ENCODE measurements at places on chromosomes 7 and 10.

- no peak for DNase-seq
Observed at GRCh38 chr7:110943701-110944345, 147.1 kb upstream of the LRRN3 start.

DNA sequence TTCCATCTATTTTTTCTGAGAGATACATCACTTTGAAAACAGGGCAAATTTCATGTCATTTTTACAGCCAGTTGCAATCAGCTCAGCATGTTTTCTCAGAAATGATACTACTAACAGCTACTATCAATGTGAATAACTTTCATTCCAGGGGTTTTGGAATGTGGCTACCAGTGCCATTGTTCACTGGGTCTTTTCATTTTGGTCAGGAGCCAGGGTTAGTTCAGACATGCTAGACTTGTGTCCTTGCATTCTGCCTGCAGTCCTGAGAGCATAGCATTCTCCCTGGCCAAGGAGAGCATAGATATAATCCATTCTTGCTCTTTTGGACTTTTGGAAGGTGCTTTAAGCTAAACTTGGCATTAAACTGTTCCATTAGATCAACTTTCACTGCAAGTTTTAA is 160.9 kb upstream of the NEBL start:
- DNase-seq, result no peak

DNA sequence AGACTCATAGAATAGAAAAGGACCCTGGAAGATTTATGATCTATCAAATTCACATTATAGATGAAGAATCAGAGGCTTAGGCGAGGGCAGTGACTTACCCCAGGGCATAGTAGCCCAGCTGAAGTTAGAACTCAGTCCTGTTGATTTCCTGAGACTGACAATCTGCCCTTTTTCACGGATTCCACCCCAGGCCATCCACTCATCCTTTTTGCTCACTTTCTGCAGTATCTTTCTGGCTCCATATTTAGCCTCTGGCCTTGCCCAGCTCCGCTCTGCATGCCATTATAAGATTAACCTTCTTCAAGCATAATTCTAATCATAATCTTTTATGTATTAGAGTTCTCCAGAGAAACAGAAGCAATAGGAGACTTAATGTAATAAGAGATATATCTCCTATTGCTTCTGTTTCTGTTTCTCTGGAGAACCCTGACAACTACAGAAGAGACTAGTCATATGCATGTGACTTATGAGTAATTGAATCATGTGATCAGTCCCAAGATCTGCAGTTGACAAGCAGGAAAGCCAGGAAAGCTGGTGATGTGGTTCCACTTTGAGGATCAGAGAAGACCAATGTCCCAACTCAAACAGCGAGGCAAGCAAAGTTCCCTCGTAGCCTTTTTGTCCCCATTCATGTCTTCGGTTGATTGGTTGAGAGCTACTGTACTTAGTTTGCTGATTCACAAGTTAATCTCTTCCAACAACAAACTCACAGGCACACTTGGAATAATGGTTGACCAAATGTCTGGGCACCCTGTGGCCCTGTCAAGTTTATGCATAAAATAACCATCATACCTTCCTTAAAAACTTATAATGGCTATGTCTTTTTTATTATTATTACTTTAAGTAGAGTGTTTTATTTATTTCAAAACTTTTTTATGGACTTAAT is 412.1 kb downstream of the SUGCT start:
- no peak for DNase-seq

DNA sequence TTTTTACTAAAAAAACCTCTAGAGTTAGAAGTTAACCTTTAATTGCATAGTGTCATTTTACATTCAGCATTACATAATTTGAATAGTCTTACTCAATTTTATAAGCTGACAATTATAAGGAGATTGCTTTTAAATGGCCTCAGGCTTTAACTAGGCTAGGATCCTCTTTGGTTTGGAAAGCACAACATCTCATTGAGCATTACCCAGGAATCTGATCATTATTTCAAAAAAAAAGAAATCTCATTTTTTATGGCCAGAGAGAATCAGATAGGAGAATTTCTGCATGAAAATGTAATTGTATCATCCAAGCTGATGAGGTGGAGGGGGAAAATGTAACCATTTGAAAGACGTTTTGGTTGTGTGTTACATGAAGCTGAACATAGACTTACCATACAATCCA is 324.9 kb upstream of the POT1 start:
- no peak for DNase-seq

DNA sequence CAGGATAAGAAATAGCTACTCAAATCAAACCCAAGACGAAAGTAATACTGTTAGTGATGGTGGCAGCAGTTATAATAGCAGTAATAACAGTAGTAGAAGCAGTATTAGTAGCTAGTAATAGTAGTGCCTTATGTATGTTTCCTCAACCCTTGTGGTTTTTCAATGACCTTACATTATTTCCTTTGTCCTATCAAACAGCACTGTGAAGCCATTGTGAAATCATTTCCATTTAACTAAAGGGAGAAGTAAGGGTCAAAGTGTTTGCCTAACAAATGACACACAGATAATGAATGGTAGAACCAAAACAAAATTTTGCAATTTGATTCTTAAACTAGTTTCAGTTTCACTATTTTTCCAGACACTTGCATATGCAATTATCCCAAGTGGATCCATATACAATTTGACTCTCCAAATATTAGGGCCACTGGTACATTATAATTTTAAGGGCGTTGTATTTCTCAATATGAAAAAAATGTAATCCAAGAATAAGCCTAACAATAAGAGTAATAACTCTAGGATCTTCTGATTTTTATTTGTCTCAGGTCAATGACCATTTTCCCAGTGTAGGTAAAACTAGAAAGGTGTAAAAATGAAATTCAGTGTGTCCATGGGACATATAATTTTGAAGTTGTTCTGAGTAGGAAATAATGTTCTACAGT is 33.7 kb upstream of the TMEM26 start:
- no peak for DNase-seq

- no peak for DNase-seq
Observed at GRCh38 chr7:134044682-134045081, 82.5 kb upstream of the LRGUK start.

GRCh38 chr7:47383072-47383471 is 198.8 kb downstream of the TNS3 start:
- DNase-seq, result no peak

DNA sequence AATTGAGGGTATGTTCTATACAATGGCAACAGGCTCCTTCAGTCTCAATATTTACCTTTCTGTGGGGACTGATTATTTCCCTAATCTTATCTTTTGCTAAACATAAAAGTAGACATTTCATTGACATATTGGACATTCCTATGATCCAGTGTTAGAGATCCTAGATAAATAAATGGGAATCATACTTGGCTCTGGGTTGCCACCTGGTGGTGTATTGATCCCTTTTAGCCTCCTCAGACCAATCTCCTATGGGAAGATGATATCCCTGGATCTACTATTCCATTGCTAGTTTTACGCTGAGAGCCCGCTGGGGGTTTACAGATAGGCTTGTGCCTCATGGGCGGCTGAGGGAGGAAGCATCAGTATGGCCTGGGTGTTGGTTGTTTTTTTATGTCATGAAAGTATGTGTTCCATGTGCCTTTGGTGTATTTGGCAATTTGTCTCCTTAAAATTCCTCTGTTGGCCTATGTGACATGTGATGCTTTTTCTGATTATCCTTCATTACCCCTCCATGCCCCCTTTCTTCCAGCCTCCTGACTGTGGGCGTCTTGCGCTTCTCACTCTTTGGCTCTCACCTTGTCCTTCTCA is 18.8 kb downstream of the CELF2 start:
- peak; percentile 34 for DNase-seq

DNA sequence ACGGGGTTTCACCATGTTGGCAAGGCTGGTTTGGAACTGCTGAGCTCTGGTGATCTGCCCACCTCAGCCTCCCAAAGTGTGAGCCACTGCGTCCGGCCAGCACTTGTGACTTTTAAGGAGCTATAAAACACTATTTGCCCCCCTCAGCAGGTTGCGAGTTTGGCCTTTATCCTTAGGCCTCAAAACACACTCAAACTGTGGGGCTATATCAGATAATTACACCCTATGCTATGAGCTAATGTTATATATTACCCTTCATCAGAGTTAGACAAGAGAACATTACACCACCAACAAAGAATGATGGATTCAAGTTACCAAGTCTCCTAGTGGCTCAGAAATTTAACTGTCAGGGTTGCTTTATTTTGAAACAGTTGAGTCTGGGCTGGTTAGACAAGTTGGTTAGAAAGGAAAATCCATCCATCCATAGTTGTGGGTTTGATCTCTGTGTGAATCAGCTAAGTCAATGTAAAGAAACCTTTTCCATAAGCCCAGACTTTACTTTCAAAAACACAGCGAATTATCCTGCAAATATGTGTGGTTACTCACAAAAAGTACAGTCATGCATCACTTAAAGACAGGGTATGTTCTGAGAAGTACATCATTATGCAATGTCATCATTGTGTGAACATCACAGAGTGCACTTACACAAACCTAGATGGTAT is 115.8 kb downstream of the SEMA3D start:
- no peak for DNase-seq

GRCh38 chr10:82953331-82953730 is 1078.3 kb downstream of the NRG3 start:
- DNase-seq, result no peak

GRCh38 chr7:91800389-91800788 is 80.1 kb downstream of the MTERF1 start:
- DNase-seq, result no peak

GRCh38 chr10:90985321-90985933 is 64.5 kb upstream of the ANKRD1 start:
- DNase-seq, result no peak

- DNase-seq, result no peak
Observed at GRCh38 chr10:66747451-66747850, 178.4 kb upstream of the LRRTM3 start.

DNA sequence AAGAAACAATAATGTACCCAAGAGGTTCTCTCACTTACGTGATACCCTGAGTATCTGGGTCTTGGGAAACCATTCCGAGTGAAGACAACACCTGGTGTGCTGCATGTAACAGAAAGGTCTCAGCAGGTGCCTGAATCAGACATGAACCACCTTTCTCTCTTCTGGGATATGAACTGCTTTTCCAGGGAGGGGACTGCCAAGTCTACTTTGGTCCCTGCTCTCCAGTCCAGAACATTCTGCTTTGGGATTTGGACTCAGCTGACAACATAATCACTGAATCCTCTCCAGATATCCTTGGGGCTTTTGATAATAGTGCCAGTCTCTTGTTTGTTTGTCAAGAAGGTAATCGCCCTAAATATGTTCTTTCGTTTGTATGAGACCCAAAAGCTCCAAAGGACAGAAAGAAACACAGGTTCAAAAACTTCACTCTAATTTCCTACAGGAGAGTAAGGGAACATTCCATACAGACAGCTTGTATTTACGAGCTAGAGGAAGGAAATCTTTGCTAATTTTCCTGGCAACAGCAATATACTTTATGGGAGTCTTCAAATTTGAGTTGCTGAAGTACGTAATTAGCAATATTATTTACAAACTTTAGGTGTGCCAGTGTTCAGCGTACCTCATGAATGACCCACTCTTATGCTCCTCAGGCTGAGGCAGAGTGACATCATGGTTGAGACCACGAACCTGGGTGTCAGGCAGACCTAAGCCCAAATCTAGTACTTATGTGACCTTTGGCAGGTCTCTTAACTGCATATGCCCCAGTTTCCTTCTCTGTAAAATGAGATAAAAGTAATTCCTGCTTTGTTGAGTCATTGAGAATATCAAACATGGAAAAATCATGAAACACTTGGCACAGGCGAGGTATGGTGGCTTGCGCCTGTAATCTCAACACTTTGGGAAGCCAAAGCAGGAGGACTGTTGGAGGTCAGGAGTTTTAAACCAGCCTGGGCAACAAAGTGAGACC is 5.4 kb downstream of the ABLIM1 start:
- no peak for DNase-seq

DNA sequence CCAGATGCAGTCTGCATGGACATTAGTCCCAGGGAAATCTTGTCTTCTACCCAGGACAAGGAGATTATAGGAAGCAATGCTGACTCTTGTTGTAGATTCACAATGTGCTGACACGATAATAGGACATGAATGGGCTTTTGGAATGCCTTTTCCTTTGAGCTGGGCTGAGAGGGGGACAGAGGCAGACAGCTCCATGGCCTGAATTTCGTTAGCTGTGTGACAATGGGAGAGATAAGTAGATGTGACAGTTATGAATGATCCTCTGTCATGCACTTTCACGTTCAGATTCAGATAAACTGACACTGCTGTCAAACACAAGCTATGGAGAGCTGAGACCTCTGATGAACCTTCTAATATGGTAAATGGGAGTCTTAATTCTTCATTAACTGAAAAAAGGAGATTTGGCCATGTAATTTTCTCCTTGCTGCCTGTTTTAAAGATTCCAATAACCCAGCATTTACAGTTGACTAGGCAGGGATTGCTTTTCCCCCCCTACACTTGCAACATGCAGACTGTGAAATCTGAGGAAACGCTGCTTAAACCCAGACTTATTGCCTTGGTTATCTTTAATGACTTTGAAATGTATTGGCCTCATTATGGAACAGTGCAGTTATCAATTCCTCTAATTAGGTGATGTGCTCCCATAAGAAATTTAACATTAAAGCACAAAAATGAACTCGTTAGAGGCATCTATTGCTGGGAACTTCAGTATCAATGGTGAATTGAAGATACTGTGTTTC is 669.3 kb downstream of the AUTS2 start:
- DNase-seq, result no peak

GRCh38 chr7:74404741-74405140 is 49.0 kb upstream of the GTF2IRD1 start:
- DNase-seq, result no peak

DNA sequence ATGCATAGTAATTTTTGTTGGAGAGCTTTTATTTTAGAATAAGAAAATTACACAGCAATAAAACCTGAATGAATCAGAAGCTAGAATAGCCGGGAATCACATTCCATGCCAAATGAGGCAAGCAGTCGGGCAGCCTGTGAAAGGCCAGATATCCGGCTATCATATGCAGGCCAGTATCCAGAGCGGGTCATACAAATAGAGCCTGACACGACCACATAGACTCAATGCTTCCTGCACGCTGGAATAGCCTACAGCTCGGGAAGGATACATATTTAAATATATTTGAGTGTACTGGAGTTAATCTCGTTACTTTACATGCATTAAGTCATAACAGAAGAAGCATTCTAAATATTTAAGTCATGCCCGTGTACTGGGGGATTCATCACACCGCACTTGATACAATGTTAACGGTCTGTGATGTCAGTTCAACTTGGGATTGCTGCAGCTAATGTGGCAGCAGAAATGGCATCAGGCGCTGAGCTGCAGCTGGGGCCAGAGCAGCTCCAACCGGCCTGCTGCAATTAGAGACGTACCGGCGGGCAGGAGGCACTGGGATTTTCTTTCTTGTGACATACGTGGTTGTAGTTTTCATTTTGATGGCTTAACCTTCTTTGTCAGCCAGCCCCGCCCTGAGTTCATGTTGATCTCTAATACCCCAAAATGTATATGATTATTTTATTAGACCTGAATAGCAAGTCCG is 112.0 kb downstream of the EBF3 start:
- DNase-seq, result no peak

- no peak for DNase-seq
Observed at GRCh38 chr7:122829962-122830361, 56.3 kb downstream of the CADPS2 start.

DNA sequence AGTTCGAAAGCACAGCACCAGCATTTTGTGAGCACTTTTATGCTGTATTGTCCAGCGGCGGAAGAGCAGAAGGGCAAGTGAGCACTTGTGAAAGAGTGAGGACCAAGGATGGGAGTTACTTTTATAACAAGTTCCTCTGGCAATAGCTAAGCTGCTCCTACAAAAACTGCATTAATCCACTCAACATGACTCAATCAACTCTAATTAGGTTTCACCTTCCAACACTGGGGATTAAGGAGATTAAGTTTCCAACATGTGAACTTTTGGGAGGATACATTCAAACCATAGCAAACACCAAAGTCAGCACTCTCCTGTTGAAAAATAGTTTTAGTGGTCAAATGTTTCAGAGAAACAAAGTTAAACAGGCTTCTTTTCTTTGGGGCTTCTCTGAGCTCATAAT is 844.5 kb downstream of the REEP3 start:
- DNase-seq, result no peak

Data from NCI-H1105 treated with DMSO at 0.1 percent for 48 hours (cell line).